ENCODE measurements at places on chromosomes 1 and 21.

GRCh38 chr1:243693800-243694199, 156.2 kb downstream of the AKT3 start:
- no peak for DNase-seq

DNA sequence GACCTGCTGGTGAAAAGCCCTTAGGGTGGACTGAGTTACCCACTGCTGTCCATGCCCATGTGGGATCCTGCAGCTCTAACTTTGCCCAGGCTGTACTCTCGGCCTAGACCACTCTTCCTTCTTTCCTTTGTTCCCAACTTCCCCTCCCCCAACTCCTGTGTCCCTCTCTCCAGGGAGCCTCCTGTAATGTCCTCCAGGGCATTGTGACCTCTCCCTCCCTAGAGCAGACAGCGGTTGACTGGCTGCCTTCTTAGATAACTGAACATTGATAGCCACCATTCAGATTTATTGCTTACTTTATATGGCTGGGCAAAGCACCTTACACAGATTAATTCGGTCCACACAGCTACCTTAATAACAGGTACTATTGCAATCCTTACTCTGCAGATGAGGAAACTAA, 5.0 kb downstream of the RUNX1 start:
- DNase-seq: no peak

- no peak for DNase-seq
These were observed 558 bp upstream of the PGD start for GRCh38 chr1:10398278-10398733.

GRCh38 chr1:12125422-12126355, 41.1 kb upstream of the TNFRSF1B start:
- DNase-seq: no peak

- DNase-seq: no peak
These were observed 104.4 kb downstream of the PCBP3 start for GRCh38 chr21:45747802-45748445.

DNA sequence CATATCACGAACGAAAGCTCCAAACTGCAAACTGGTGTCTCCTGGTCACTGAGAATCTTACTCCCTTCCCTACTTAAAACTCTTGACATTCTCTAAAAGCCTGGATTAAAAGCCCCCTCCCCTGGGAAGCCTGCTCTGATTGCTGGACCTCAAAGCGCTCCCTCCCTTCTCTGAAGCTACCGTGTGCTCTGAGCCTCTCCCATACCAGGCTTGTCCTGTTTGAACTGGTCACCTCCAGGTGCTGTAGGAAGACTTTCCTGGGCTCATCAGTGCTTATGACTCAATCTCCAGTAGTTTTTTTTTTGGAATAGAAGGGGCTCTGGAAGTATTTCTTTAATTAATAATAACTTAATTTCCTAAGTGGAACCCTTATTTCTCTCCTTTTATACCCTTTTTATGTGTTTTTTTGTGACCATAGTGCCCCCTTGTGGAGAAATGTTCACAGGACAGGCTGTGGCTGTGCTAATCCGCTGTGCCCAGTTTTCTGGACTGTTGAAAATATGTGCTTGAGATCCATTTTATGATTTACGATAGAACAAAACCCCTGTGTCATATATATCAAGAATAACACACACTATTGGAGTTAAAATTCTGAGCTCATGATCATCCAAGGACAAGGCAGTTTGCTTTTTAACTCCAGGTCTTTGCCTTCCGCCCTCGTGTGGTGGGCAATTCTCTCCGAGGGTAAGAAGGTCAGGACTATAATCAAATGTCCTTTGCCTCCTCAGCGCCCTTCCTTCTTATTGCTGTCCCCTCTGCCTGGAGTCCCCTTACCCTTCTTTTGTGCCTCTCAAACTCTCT, 16.9 kb downstream of the MTARC1 start:
- no peak for DNase-seq

- DNase-seq: no peak
These were observed 121.7 kb downstream of the DTL start for GRCh38 chr1:212157252-212157651.

DNA sequence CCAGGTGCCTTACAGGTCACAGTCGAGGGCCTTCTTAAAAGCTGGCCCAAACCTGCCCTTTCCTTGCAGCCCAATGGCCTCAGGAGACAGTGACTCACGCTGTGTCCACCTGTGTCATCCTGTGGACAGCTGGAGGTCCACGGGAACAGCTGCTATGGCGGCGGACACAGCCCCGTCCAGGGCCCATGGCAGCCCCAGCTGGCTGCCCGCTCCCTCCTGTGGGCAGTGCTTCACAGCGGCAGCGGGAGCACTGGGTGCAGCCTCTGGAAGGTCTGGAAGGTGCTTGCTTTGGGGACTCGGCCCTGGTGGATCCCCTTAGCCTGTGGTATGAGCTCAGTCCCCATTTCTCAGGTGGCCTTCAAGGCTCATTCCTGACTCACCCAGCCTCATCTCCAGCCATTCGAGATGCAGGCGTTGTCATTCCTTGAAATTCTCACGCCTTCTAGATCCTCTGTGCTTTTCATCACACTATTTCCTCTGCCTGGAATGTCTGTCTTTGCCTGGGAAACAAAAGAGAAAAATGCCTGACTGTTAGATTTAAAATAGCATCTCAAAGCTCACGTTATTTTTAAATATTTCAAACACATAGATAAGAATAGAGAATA, 86.8 kb downstream of the KIF26B start:
- DNase-seq: no peak

- DNase-seq: no peak
These were observed 422.2 kb upstream of the ZP4 start for GRCh38 chr1:238312969-238313368.

DNA sequence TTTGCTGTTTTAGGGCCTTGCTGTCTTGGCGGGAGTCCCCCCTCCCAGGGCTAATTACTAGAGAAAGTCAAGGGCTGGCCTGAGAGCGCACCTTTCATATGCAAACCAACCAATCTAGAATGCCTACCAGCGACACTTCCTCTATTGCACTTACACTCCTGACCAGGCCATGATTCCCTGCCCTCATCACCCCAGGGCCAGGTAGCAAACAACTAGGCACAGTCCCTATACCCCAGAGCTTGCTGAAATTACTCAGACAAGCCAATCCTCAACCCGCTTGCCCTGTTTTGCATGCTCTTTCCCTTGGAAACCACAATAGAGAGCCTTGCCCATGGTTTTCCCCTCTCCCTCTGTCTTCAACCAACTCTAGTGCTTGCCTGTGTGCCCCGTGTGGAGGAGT, 70.3 kb downstream of the URB2 start:
- no peak for DNase-seq

GRCh38 chr1:13730751-13731482, 30.9 kb downstream of the PRDM2 start:
- DNase-seq: peak; percentile 64

GRCh38 chr1:241391926-241392710, 35.1 kb upstream of the RGS7 start:
- DNase-seq: no peak

DNA sequence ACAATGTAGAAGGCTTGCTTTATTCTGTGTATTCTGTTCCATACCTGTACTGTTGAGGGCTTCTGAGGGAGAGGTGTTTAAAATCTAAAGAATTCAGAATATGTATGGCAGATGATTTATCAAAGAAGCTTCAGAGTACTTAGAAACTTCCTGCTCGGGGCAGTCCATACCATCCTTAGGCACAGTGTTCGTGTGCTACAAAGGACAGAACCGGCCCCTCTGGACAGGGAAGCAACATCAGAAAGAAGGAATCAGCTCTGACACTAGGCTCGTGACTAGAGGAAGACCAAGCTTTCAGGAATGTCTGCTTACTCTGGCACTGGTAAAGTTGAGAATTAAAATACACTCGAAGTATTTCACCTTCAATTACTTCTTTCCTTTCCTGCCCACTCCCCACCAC, 14.1 kb downstream of the SELP start:
- DNase-seq: no peak

- no peak for DNase-seq
These were observed 8.0 kb downstream of the MRPS14 start for GRCh38 chr1:175015243-175015642.

DNA sequence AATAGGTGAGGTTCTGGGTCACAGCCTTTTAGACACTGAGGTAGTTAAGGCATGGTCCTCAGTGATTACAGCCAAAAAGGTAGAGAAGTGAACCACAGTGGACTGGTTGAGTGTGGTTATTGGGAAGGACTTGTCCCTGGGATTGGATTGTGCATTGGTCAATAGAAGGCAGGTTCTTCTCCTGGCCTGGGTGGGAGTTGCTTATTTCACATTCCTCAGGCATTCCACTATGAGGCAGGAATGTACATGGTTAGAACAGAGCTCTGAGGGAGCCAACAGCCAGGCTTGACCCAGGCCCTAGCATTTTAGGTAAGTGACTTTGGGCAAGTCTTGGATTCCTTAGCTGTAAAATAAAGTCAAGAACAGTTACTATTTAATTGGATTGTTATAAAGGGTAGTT, 97.9 kb upstream of the MARK1 start:
- DNase-seq: no peak

DNA sequence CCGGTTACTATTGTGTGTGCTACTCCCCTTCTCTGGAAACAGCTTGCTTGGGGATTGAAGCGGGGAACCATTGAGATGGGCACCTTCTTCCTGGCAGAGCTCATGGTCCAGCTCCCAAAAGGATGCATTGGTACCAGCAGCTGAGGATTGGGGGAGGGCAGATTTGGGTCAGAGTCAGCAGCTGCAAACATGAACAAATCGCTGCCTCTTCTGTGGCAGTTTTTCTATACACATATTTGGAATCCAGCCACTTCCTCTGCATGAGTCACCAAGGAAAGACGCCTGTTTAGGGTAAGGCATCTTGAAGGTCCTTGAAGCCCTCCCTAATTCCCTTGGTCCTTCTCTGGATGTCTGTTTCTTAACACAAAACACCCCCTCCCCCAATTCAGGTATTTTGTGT, 104.7 kb downstream of the DAB1 start:
- DNase-seq: no peak

GRCh38 chr21:17454315-17455027, 58.4 kb upstream of the CXADR start:
- DNase-seq: no peak

- DNase-seq: no peak
These were observed 23.2 kb downstream of the TRIT1 start for GRCh38 chr1:39859859-39860812.

DNA sequence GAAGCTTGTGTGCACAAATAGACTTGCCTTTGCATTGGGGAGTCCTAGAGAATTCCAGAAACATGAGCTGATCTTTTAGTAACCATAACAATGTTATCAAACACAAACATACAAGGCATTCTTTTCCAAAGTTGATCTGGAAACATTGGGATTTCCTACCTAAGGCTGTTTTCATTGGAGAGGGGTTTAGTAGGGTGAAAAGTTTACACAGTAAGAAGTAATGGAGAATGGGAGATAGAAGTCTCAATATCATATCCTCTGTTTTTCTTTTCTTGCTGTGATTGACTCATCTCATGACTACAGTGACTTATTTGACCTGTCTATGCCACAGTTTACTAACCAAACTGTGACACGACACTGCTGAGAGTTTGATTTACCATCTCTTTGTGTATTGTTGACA, 65.6 kb upstream of the PLA2G4A start:
- no peak for DNase-seq

DNA sequence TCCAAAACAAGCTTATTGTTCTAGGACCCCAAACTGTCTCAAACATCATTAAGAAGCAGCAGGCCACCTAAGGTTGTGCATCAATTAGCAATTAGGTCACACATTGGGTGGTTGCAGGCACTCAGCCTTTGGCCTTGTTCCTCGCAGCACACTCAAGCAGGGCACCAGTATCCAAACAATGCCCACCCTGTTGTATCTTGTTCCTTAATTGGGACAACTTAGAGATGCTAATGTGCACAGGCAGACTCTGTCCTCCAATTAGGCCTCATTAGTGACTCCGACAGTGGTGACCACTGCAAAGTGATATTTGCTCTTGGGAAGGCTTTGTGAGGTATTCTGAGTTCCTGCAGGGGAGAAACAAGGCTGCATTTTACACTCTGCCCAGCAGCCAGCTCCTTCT, 515.1 kb upstream of the PTBP2 start:
- no peak for DNase-seq

DNA sequence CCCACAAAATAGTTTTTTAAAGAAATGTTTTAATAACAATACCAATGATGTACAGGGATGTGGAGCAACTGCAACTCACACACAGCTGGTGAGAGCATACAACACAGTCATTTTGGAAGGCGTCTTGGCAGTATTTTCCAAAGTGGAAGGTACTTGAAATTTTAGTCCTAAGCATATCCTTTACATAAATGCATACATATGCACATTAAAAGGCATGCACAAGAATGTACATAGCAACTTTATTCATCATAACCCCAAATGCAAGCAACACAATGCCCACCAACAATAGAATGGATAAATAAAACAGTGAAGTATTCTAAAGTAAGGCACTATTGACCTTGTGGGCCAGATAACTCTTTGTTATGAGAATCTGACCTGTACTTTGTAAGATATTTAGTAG, 310.1 kb upstream of the ADGRL2 start:
- DNase-seq: no peak

DNA sequence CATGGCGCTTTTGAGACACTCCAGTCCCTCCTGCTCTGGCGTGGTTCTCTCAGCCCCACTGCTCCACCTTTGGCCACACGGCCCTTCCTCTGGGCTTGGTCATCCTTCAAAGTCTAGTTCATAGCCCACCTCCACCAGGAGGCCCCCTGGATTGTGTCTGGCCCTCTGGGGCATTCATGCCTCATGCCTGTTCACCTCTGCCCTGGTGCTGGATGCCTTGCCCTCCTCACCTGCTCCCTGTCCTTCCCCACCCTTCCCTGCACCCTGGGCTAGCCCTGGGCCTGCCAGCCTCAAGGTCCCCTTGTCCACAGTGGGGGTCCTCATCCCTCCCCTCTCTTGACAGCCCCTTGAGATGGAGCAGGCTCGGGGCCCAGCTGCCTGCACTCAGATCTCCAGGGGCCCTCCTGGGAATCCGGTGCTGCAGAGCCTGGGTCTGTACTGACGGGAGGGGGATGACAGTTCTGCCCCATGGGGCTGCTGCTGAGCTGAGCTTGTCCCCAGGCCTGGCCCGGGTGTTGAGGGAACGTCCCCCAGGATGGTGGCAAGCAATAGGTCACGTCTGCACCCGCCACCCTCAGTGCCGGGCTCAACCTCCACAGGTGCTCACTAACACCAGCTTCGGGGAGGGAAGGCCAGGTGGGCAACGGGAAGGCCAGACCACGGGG, 18.4 kb downstream of the PRXL2B start:
- no peak for DNase-seq

DNA sequence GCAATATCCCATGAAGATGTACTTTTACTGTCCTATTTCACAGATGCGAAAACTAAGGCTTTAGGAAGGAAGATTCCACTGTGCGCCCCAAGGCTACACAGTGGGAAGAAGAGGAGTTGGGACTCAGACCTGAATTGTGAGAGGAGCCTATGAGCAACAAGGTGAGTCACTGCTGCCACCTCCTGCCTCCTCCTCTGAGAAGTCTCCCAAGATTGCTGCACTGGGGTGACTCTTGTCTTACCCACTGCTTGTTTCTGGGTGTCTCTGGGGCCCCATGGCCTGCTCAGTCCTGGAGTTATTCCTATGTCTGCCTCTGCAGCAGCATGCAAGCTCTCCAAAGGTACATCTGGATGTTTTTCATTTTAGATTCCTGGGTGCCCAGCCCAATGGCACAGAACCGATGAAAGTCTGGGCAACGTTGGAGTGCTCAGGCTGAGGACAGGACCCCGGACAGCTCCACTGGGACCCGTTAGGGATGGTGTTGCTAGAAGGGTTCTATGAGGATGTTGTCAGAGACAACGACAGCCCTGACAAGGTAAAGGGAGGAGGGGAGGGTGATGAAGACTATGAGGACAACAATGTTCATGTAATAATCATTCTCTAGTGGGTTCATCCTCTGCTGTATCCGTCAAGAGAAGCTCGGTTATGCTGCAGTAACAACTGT, 11.0 kb upstream of the C1QA start:
- DNase-seq: no peak

Measured in stimulated activated CD8-positive, alpha-beta memory T cell treated with anti-CD3 and anti-CD28 coated beads, Interleukin-7, amount 100 ng/mL, for 4 hours (primary cell).